Hepatocyte (in vitro differentiated cells): ENCODE measurements at places on chromosomes 2 and 18.

DNA sequence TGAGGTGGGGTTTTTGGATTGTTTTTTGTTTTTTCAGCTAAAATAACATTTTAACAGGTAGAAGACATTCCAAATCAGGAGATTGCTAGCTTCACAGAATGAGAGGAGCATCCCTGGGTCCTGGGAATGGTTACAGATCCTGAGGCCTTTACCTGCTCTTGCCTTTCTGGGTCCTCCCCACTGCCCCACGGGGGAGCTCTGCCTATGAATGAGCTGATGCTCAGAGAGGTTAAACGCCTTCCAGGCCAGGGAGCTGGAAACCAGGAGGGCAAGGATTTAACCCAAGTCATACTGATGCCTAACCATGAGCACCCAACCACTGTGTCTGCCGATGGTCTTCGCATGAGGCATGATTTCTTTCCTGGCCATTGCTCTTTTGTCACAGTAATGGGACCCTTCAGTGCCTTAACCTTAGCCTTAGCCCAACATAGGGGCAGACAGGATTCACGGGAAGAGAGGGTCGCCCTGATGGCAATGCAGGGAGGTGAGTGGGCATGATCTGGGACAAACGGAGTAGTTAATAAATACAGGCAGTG is 16.1 kb downstream of the MOCOS start:
- DNase-seq = no peak

DNA sequence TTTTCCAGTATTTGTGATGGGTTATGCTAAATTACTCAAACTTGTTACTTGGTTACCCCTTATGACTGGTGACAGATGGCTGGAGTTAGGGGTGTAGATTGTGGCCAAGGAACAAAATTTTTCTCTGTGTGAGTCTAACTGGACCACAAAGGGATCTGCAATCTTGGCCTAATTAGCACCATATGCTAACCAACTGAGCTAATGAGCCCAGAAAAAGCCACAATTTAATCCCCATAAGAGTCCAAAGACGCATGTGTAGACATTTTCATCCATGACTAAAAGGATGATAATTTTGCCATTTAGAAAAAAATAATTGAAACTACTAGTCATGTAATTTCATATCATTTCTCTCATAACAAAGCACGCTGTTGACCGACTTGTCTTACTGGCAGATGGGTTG is 151.2 kb downstream of the ABCA12 start:
- no peak for DNase-seq

- DNase-seq = peak; percentile 41
Observed at GRCh38 chr2:24342110-24342910, 18.0 kb downstream of the ITSN2 start.

DNA sequence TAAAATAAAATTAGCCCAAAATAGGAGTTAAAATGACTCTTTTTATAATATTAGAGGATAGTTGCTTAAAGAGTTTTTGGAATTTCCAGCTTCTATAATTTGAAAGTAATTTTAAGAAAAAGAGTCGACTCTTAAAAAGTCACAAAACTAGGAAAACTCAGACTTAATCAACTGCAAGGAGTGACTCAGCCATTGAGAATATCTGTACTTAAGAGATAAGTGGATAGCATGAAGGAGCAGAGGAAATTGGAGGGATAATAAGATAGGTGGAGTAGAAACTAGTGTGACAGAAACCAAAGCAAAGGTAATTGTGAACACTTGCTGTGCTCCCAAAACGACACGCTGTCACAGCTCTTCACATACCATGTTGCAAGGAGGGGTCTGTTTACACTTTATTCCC is 8.4 kb downstream of the RSAD2 start:
- DNase-seq = no peak

GRCh38 chr2:22273853-22274252 is 1111.1 kb upstream of the KLHL29 start:
- no peak for DNase-seq

DNA sequence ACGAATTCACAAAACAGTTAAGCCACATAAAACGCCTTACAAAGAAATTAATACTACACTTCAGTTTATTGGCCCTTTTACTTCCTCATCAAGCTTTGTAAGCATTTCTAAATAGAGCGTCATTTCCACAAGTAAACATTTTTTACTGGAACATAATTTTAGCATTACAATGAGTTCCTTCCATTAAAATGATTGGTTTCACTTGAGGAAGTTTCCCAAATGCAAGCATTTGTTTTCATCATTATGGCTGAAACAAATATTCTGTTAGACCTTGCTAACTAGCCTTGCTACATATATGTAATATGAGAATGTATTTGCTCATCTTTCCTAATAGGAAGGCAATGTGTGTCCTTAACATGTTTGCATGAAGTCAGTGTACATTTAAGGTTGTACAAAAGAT is 579.1 kb downstream of the IRS1 start:
- DNase-seq = no peak

DNA sequence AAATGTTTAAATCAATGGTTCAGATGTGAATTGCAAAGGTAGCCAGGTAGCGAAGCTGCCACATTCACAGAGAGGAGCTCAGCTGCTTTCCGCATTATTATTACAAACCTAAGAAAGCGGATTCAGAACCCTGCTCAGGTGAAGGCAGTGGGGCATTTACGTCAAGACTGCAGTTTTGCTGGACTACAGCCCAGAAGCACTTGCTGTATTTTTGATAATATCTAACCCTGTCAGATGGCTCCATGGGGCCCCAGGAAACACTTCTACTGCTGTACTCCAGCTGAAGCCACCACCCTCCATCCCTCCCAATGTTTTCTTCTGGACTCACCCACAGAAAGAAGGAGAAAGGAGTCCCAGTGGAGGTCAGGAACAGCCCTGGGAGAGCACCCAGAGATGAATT is 96.9 kb downstream of the TPO start:
- no peak for DNase-seq

DNA sequence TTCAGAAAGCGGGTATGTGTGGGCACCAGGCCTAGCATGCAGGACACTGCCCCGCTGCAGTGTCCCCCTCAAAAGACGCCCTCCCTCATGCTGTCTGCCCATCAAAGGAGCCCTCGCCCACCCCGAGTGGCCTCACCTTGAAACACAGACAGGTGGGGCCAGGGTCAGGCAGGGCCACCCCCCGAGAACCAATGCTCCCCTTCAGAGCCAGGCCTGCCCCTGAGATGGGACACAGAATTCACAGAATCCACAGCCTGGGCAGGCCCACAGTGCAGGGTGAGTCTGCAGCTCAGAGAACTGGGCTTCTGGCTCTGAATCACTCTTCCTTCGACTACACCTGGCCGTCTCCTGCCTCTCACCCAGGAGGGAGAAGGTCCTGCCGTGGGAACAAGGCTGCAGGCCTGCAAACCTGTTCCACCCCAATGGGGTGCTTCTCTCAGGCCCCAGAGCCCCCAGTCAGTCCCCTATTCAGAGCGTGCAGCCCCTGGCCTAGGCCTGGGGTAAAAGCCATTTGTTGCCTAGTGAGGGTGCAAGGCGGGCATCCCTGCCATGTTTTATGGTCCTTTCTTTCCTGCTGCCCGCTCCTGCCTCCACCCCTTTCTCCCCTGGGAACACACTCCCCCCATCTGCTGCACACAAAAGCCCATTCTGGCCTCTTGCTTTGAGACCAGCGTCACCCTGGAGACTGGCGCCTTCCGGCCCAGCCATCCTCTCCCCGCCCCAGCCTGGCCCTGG is 11.3 kb upstream of the ARHGEF4 start:
- no peak for DNase-seq

DNA sequence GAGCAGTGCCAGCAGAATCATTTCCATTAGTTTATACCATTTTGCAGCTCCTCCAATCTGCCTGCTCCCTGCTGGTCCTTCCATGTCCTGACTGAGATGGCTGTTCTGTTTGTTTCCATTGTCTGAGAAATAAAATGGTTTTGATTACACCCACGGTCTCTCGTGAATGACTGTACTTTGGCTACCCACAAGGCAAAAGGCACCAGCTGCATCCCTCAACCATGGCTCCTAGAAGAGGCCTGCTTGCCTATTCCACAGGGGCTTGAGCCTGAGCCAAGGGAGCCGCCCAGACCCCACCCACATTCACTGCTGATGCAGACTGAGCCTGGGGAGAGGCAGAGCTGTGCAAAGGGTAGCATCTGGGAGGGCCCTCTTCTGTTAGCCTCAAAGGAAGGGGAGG is 31.2 kb downstream of the MARCHF4 start:
- DNase-seq = no peak

GRCh38 chr2:66434679-66435548 is at the start of gene MEIS1:
Gene MEIS1, plus strand, starts transcription at chr2:66435125. Its CDS starts 732 bp downstream, at chr2:66435857.
- DNase-seq = peak; percentile 94

- DNase-seq = no peak
Observed at GRCh38 chr2:209388446-209389037, 35.3 kb upstream of the MAP2 start.

GRCh38 chr2:135942936-135943688 is 42.3 kb downstream of the DARS1 start:
- no peak for DNase-seq

GRCh38 chr18:50107468-50107977 is 87.4 kb downstream of the MYO5B start:
- no peak for DNase-seq

DNA sequence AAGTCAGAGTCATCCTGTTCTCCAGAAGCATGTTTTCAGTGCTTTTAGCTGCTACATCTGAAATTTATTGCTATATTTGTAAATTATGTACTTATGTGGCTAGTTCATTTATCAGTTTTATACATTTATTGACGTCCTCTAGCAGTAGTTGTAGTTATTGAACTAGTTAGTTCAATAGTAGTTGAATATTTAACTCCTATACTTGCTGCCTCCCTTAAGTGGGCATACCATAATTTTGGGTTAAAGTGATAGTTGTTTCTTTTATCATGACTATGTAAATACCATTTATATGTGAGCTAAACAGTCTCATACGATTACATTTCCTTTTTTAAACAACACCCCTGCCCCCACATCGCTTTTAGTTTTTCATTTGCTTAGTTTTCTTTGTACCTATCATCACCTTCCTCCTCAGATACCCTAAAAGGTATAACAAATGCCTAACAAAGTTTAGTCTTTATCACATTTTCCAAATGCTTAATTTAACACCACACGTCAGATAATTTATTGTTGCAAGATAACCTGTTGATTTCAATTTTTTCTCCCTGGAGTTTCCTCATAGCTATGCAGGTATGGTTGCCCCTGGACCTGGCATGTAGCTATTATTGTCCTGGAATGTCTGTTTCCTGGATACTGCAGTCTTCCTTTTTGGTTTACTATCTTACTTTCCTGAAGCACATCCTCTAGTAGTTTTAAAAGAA is 8.8 kb downstream of the MAP4K4 start:
- DNase-seq = no peak

DNA sequence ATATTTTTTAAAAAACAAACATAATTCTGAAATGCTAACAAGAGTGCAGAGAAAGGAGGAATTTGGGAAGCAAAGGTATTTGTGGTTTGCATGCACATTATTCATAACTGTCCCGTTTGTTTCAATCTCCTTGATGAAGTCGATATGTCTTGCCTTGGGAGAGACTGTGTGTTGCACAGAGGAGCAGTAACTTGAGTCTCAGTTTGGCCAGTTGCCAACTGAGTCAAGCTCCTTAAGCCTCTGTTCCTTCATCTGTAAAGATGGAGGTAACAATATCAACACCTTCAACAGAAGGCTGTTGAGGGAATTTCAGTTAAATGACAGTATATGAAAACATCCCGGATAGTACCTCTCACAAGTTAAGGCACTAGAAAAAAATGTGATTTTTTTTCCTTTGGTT is 226.2 kb downstream of the ASXL3 start:
- DNase-seq = peak; percentile 11

GRCh38 chr2:98917031-98917471 is 19.0 kb downstream of the CRACDL start:
- peak; percentile 36 for DNase-seq

GRCh38 chr2:236162031-236162845 is 5.9 kb downstream of the GBX2 start:
- no peak for DNase-seq

GRCh38 chr2:121167411-121167810 is 117.6 kb downstream of the TFCP2L1 start:
- no peak for DNase-seq

DNA sequence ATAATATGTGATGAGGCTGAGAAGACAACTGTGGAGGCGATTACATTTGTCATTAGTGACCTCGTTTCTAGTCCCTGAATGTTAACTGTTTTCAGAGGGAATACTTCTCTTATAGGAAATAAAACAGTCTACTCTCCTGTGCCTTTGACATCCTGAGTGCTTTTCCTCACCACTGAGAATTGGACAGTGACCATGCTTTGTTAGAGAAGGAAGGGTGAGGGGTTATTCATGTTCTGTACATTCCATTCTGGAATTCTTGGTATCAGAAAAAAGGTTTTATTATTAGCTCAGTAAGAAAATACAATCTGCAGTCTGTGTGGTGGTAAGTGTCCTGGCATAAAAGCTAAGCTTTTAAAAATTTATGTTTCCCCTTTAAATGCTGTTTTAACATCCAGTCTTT is 58.8 kb downstream of the PARD3B start:
- DNase-seq = no peak

GRCh38 chr2:193581807-193582206 is 1387.1 kb upstream of the TMEFF2 start:
- DNase-seq = no peak

DNA sequence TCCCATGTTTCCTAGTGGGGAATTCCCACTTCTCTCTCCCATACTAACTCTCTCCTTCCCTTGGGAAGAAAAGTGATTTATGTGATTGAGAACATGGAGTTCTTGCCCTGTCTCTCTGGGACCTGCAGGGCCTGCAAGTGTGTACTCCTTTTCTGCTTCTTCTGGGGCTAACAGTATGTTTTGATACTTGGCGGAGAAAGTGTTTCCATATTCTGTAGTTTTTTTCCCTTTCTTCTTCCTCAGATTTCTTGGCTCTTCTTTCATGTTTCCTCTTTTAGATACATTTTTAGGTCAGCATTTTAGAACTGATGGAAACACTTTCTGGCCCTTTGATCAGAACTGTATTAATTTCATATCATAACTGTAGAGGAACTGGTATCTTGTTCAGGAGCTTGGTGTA is 352.2 kb downstream of the DLGAP1 start:
- DNase-seq = no peak

DNA sequence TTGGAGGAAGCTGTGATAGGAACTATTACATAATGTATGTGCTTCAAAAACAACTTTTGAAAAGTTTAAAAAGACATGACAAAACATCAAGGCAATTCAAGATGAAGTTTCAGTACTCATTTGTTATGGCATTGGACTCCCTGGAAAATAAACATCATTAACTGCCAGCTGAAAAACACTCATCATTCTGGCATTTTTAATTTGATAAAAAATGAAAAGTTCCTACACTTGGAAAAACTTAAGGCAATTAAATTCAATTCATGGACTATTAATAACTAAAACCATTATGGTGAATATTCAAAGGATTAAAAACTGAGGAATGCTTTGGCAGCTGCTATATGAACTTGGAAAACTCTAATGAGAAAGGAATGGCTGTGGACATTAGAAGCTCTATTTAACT is 8.5 kb downstream of the TYW5 start:
- DNase-seq = no peak

GRCh38 chr2:14189929-14190328 is 442.6 kb upstream of the LRATD1 start:
- DNase-seq = no peak

DNA sequence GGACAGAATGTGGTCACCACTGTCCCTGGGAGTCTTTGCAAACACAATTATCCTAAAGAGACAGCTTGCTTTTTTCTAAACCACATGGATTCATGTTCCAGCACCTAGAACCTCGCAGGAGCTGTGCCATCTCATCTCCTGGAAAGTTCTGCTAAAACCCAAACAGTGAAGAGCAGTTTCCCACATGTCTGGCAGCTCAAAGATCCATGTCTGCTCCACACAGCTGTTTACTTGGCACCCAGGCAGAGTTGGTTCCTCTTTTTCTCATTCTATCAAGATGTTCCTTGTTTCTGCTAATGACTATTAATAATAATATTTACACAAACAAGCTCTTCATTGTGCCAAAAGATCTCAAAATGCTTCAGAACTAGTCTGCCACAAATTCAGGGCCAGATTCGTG is 30.1 kb upstream of the PID1 start:
- DNase-seq = no peak
